ENCODE measurements at places on chromosomes 11 and 22.

GRCh38 chr11:22656130-22656529, 10.3 kb upstream of the GAS2 start:
- peaks cover 18% of the 10 kb centered on the region for H3K4me1 ChIP-seq
- no peak overlapping the region for H3K4me3 ChIP-seq
- H3K27me3 ChIP-seq: no peaks in the 10 kb centered on the region
- H3K27ac ChIP-seq: peak overlapping the region; percentile 10

DNA sequence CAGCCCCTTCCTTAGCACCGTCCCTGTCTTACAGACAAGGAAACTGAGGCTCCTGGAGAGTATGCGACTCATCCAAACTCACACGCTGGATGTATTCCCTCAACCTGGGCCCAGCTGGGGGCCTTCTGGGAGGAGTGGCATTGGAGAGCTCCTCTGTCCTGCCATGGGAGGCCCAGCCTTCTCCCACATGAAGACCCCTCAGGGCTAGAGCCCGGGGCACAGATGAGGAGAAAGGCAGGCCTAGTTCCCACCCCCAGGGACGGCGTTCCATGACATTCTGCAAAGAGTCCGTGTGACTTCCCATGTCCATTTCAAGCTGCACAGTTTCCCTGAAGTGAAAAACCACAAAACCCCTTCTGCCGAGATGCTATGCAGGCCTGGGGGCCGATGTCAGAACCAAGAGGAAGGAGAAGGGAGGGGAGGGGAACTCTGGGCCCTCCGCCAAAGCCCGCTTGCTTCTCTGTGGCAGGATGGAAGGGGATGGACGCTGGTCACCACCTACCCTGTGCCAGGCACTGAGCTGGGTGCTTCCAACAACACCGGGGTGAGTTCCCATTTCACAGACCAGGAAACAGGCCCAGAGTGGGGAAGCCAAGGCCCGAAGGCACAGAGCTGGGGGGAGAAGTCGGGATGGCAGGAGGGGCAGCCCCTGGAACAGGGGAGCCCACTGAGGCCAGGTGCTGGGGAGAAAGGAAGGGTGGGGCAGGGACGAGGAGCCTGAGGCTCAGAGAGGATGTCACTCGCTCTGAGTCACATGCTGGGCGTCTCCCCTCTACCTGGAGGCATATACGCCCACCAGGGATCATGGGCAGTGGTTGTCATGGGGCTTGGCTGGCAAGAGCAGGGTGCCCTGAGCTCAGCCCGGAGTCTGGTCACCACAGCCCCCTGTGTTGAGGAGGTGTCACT, 15.7 kb downstream of the RAC2 start:
- no peak overlapping the region for H3K4me3 ChIP-seq
- no peak for DNase-seq
- H3K4me1 ChIP-seq: no peaks in the 10 kb centered on the region
- H3K27me3 ChIP-seq: peaks cover 7% of the 10 kb centered on the region

GRCh38 chr11:60700689-60701468, 1.5 kb downstream of the MS4A8 start:
- peaks cover 3% of the 10 kb centered on the region for H3K4me1 ChIP-seq
- no peak overlapping the region for H3K27ac ChIP-seq
- H3K36me3 ChIP-seq: no peaks in the 10 kb centered on the region
- H3K27me3 ChIP-seq: peaks cover 4% of the 10 kb centered on the region
- H3K4me3 ChIP-seq: no peak overlapping the region
- peak; percentile 63 for DNase-seq

- H3K4me1 ChIP-seq: peaks cover 8% of the 10 kb centered on the region
- no peak for DNase-seq
- peaks cover 3% of the 10 kb centered on the region for H3K27me3 ChIP-seq
- no peaks in the 10 kb centered on the region for H3K36me3 ChIP-seq
- H3K27ac ChIP-seq: no peak overlapping the region
Observed at GRCh38 chr11:33000181-33000580, 15.5 kb upstream of the DEPDC7 start.

DNA sequence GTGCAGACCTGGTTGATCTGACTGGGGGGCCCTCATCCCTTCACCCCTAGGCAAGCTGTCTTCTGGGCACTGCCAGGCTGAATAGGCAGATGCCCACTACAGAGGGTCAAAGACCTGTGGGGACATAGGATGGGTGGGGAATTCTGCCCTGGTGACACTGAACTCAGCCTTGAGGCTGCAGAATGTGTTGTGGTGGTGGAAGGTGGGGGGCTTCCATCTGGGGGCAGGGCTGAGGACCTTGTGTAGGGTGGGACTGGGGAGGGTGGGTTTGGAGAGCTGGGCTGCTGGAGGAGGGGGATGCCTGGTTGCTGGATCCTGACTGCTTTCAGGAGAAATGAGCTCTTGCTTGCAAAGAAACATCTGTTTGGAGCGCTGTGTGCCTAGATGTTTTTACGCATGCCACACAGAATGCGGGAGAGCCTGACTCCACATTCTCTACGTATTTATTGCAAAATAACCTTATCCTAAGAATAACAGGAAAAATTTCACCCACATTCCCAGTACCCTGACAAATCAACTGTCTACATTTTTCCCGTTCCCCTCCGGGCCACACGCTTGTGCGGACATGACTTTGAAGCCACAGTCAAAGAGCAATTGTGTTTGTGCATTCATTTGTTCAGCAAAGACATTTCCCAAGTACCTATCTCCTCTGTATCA, 18.3 kb downstream of the SMIM38 start:
- H3K27ac ChIP-seq: no peak overlapping the region
- no peak overlapping the region for H3K4me3 ChIP-seq
- peaks cover 3% of the 10 kb centered on the region for H3K27me3 ChIP-seq
- H3K4me1 ChIP-seq: no peaks in the 10 kb centered on the region

DNA sequence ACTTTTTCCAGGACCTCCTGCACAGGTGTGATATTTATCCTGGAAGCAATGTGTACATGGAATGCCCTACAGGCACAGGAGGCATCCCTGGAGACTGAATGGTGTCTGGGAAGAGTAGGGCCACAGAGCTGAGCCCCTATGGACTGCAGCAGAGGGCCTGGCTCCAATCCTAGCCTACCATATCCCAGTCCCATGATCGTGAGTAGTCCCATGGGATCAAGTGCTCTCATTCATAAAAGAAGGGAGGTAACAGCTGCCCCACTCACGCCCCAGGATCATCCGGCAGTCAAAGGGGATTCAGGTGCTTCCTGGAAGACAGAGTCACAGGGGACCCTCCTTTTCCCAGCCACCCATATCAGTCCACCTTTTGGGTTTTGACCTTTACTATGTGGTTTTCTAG, 24.0 kb downstream of the ANKK1 start:
- H3K27me3 ChIP-seq: no peaks in the 10 kb centered on the region
- H3K4me1 ChIP-seq: peaks cover 3% of the 10 kb centered on the region
- no peak for DNase-seq
- no peaks in the 10 kb centered on the region for H3K36me3 ChIP-seq
- H3K27ac ChIP-seq: no peak overlapping the region
